ENCODE measurements at places on chromosomes 11 and 22.

GRCh38 chr11:44010789-44011251, 37.0 kb upstream of the ACCSL start:
- no peak for DNase-seq

DNA sequence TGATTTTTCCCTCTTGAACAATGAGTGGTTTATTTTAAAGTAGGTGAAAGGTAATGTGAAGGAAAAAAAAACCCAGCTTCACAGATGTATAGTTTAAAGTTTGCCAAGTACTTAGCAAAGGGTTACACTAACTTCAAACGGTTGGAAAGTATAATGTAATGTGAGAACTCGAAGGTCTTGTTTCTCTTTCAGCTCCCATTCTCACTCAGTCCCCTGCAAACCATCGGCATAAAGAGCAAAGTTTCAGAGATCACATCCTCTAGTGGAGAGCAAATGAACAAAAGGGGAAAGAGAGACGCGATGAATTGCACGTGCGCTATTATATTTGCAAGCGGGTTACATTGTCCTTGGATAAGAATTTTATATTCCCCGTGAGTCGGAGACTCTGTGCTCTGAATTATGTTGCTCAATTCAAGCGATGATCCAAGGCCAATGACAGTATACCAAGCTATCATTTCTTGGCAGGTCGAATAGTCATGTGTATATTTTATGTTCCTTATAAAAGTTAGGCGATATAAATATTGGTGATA, 37.6 kb upstream of the BIRC3 start:
- DNase-seq, result peak; percentile 73

DNA sequence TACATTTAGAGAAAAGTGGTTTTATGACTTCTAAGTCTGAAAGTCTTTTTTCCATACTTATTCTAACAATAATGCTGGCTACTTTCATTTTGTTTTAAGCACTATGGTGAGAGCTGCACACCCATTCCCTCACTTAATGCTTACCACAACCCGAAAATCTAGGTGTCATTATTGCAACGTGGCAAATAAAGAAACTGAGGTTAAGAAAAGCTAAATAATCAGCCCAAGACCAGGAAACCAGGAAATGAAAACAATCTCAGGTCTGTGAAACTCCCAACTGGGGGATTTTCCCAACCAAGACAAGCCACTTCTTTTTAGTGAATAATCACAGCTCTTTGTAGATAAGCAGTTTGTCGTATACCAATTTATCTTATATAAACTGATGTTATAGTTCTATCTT, 126.3 kb downstream of the SLC1A2 start:
- no peak for DNase-seq

DNA sequence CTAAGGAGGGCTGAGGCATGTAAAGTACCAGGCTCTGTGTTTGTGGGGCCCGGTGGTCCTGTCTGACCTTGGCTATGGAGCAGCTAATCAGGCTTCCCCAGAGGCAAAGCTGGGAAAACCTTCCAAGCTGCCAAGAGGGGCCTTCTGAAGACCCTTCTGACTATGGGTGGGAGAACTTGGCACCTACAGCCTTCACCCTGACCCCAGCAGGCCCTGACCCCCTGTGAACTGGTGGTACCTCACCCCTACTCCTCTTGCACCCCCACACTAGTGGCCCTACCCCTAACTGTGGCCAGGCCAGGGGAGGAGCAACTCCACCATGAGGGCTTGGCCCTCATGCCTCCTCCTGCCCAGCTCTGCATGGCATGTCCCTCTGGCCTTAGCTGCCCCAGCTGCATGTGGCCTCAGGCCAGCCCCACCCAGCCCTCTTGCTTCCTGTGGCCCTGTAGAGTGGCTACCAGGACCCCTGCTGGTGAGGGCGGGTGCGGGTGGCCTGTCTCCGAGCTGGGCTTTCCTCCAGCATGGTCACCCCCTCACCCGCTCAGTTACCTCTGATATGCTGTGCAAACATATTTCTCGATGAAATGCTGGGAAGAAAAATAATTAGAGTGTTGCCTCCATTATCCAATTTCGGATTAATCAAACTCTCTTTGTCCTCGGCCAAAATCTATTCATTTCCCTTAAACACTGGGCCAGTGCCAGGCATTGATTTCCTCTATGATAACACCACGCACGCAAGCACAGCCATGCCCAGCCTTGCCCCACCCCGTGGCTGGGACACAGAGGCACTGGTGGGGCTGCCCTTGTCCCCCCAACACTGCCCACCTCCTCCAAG, 7.5 kb downstream of the GNAZ start:
- DNase-seq, result no peak

DNA sequence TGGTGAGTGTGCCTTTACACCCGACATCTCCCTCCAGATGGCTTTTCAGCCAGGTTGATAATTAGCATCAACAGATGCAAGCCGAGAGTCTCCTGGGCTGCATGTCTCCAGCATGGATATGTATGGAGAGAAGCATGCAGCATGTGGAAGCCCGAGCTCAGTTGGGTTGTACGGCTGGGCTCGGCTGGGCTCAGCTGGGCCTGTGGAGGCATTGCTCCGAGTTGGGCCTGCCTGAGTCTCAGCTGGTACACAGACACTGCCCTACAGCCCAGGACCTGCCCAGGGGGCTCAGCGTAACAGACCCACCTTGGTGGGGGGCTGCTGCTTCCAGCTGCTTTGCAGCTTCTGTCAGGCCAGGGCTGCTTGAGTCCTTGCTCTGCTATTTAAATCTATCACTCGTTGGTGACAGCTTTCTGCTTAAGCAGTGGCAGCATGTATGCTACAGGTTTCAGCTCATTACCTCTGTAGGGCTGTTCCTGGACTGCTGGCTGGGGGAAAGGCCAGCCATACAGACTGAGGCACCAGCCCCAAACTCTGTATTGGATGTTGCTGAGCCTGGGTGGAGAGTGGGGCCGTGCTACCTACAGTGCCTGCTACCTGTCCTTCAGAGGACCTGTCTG, 115.5 kb downstream of the TEAD1 start:
- DNase-seq, result no peak

DNA sequence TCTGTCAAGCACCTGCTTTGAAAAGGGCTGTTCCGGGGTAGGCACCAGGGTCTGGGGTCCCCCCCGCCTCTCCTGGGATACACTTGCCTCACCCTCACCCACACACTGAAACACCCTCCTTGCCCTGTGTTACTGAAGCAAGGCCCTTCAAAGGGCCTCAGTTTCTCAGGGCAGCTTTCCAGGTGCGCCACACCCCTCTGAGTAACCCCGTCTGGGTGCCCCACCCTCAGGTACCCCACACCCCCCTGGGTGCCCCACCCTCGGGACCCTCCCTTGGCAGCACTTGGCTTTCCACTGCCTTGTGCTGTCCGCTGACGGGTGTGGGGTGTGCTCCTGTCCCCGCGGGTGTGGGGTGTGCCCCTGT, 413.6 kb downstream of the TBC1D22A start:
- DNase-seq, result no peak

DNA sequence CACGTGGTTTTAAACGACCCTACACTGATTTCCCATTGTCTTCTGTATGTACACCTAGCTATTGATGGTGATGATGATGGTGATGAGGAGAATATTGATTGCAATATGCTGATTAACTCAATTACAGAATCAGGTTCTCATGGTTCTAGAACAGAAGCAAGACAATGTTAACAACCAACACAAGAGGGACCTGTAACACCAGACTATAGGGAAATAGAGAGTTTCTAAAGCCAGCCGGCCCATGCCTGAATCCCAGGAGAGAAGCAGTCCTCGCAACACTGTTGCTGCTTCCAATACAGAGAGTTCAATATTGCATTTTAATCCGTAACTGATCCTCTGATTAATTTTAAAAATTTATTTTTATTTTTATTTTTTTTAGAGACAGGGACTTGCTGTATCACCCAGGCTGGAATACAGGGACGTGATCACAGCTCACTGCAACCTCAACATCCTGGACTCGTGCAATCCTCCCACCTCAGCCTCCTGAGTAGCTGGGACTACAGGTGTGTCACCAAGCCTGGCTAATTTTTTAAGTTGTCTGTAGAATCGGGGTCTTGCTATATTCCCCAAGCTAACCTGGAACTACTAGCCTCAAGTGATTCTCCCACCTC, 22.2 kb upstream of the UBASH3B start:
- no peak for DNase-seq

GRCh38 chr11:68865241-68865640, 23.5 kb upstream of the CPT1A start:
- DNase-seq, result no peak

DNA sequence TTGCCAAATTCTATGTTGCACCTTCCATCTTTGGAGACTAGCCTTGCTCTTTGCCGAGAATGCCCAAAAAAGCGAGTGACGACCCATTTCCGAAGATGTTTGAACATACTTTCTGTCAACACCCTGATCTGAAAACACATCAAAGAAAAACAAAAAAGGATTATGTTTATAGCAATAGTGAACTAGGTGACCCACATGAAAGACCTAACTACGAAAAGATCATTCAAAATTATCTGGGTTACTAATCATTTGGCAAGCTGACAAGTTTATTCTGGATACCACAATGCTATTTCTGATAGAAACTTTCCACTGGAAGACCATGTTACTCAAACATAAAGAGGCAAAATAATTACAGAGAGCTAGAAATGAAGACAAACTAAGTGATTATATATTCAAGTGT, 27.0 kb downstream of the KCNJ1 start:
- DNase-seq, result no peak

DNA sequence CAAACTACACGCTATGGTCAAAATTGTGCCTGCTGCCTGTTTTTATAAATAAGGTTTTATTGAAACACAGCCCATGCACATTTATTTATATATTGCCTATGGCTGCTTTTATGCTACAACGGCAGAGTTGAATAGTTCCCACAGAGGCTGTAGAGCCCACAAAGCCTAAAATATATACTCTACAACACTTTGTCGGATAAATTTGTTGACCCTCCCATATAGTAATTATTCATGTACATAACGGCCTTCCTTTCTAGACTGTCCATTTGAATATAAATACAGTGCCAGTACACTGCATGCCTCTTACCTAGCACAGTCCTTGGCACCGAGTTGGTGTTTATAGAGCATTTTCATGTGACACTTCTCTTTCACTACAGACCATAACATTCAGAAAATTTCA, 314.0 kb downstream of the LRRC4C start:
- no peak for DNase-seq

GRCh38 chr22:40747361-40747760, 68.1 kb downstream of the MCHR1 start:
- no peak for DNase-seq

- DNase-seq, result no peak
Measured at GRCh38 chr11:65530157-65530496, 5.2 kb downstream of the SCYL1 start.
